ENCODE measurements at places on chromosomes 11 and 22.

DNA sequence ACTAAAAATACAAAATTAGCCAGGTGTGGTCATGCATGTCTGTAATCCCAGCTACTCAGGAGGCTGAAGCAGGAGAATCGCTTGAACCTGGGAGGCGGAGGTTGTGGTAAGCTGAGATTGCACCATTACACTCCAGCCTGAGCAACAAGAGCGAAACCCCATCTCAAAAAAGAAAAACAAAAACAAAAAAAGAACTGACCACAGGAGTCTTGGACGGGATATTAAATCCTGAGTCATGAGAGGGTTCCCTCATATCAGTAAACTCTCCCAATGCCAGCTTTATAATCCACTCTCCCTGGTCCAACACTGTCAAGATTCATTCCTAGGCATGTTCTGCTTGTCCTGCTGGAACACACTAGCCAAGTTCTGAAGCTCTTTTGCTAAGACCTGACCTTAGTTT is 61.5 kb upstream of the EP300 start:
- no peak for DNase-seq

GRCh38 chr11:127074151-127074761 is 73.7 kb upstream of the KIRREL3 start:
- peak; percentile 62 for DNase-seq

GRCh38 chr22:23315341-23315917 is 135.1 kb downstream of the BCR start:
- peak; percentile 11 for DNase-seq

DNA sequence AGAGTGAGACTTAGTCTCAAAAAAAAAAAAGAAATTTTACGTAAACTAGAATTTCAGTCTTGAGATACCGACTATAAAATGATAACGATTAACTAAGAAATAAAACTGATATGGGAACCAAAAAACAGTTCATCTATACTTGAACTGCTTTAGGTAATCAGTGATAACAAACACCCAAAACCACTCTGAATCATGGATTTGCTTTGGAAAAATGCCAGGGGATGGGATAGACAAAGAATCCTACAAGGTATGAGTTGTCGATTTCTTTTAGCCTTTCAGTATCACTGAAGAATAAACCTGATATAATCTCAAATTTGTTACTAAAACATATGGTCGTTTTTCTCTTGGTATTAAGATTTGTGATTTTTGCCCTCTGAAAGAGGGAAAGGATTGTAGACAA is 13.7 kb downstream of the CSTF3 start:
- DNase-seq: no peak

DNA sequence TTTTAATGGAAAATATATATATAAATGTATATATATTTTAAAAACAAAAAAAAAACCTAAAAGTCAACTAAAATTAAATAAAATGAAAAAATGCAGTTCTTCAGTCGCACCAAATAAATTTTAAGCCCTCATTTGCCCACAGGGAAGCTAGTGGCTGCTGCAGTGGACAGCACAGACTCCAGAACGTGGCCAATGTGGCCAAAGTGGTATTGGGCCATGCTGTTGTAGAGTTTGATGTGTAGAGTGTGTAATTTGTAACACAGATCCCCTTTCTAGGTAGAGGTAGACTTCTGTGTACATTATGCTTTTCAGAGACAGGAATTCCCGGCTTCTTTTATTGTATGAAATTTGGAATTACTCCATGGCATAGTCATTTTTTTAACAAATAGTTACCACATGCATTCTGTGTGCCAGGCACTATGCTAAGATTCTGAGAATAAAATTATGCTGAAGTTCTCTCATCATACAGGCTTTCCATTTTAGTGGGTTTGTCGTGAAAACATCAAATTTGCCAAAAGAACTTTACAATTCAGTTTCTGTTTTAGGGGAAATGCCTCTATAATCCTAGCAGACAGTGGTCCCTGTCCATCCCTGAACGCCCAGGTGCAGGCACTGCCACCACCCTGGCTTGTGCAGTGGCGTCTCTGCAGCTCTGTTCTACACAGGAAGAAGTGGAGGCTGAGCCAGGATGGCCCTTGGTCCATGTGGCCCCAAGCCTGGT is 68.5 kb downstream of the MED15 start:
- DNase-seq: no peak
